Large intestine (tissue), 12 donors: ENCODE measurements at places on chromosomes 4 and X.

GRCh38 chrX:46572340-46572936 lies 1.1 kb upstream of the CHST7 start:
- no peak for DNase-seq
- H3K36me3 ChIP-seq, result no peaks in the 10 kb centered on the region
- H3K4me3 ChIP-seq, result no peak overlapping the region
- peaks cover 28% of the 10 kb centered on the region for H3K27me3 ChIP-seq
- H3K27ac ChIP-seq, result no peak overlapping the region
- peaks cover 4% of the 10 kb centered on the region for H3K4me1 ChIP-seq

DNA sequence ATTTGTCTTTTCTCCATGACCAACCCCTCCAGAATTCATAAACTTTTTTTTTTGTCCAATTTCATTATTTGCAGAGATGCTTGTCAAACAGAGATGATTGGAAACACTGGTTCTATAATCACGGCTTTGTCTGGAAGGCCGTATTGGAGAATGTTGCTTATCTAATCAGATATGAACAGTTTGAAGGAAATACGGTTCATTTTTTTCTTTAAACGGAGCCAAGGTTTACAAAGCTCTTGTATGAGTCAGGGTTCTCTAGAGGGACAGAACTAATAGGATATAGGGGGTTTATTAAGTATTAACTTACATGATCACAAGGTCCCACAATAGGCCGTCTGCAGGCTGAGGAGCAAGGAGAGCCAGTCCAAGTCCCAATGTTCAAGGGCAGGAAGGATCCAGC lies 1415.8 kb downstream of the C4orf33 start:
- no peak overlapping the region for H3K27ac ChIP-seq
- DNase-seq, result no peak
- H3K4me3 ChIP-seq, result no peak overlapping the region
- H3K4me1 ChIP-seq, result no peaks in the 10 kb centered on the region
- H3K36me3 ChIP-seq, result no peaks in the 10 kb centered on the region

GRCh38 chr4:157907226-157907946 lies 265.4 kb downstream of the GASK1B start:
- H3K27me3 ChIP-seq, result no peaks in the 10 kb centered on the region
- peaks cover 3% of the 10 kb centered on the region for H3K4me1 ChIP-seq
- no peaks in the 10 kb centered on the region for H3K36me3 ChIP-seq
- H3K4me3 ChIP-seq, result no peak overlapping the region
- H3K27ac ChIP-seq, result no peak overlapping the region

- peaks cover 26% of the 10 kb centered on the region for H3K36me3 ChIP-seq
- no peaks in the 10 kb centered on the region for H3K27me3 ChIP-seq
- no peak overlapping the region for H3K27ac ChIP-seq
- DNase-seq, result no peak
- no peaks in the 10 kb centered on the region for H3K4me1 ChIP-seq
- no peak overlapping the region for H3K4me3 ChIP-seq
Measured at GRCh38 chr4:24867251-24867650, 45.6 kb downstream of the CCDC149 start.

DNA sequence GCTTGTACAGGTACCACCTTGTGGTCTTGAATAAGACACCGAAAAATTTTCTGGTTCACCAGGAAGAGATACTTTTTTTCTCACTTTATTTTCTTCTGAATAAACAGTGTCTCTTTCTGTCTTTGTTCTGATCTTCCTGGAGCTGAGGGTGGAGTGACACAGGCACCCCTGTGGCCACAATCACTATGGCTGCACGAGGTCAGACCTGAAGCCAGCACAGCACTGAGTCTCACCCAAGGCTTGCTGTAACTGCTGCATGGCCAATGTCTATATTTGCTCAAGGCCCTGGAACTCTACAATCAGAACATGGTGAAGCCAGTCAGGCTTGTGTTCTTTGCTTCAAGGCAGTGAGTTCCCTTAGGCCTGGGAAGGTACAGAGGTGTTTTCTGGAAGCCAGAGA lies 87.2 kb downstream of the GPR174 start:
- H3K27ac ChIP-seq, result no peak overlapping the region
- H3K36me3 ChIP-seq, result no peaks in the 10 kb centered on the region
- H3K4me1 ChIP-seq, result no peaks in the 10 kb centered on the region
- H3K27me3 ChIP-seq, result no peaks in the 10 kb centered on the region
- no peak for DNase-seq

- DNase-seq, result no peak
- H3K4me1 ChIP-seq, result no peaks in the 10 kb centered on the region
- no peaks in the 10 kb centered on the region for H3K36me3 ChIP-seq
Measured at GRCh38 chr4:187908079-187908561, 87.5 kb upstream of the ZFP42 start.

- no peaks in the 10 kb centered on the region for H3K4me1 ChIP-seq
- no peak overlapping the region for H3K27ac ChIP-seq
- no peak for DNase-seq
- H3K27me3 ChIP-seq, result no peaks in the 10 kb centered on the region
- H3K4me3 ChIP-seq, result no peak overlapping the region
Measured at GRCh38 chr4:94338681-94339351, 3.8 kb downstream of the HPGDS start.

DNA sequence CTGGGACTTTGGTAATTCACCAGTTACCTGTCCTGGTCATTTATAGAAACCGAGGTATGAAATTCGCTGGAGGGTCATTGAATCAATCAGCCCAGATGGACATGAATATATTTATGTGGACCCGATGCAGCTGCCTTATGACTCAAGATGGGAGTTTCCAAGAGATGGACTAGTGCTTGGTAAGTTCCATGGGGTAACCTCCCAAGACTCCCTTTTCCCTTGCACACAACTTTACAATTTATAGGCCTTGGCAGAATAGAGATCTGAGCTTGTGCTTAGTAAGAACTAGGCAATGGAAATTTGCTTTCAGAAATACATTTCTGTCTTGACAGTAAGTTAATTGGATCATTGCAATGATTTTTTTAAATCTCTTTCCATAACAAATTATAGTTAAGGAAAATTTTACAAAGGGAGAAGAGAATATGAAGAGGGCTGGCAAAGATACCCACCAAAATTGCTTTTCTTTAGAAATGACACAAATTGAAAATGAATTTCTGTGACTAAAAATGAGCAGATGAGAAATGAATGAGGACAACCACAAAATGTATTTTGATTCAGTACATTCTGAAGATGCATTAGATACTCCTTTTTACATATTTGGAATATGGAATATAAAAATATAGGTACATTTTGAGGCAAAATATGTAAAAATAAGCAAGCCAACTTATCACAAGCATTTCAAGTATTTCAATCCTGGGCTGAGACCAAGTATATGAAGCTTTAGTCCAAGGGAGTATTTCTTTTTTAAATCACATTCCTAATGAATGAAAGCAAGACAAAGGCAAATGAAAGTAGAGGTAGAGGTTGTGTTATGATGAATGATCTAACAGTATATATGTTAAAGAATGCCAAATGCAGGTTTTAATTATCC lies 45.9 kb downstream of the PDGFRA start:
- no peaks in the 10 kb centered on the region for H3K4me1 ChIP-seq
- H3K36me3 ChIP-seq, result peaks cover 12% of the 10 kb centered on the region
- DNase-seq, result no peak
- H3K4me3 ChIP-seq, result no peak overlapping the region
- H3K27me3 ChIP-seq, result peaks cover 2% of the 10 kb centered on the region
- no peak overlapping the region for H3K27ac ChIP-seq

DNA sequence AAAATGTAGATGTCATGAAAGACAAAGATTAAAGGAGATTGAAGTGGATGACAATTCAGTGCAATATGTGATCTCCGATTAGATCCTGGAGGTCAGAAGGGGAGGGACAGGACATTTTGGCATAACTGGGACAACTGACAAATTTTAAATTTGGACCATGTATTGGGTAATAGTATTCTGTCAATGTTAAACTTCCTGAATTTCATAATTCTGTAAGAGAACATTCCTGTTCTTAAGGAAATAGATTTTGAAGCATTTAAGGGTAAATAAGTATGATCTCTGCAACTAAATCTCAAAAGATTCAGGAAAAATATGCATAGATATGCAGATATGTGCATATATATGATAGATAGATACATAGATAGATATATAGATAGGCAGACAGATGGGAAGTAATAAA lies 11.0 kb downstream of the ODAPH start:
- H3K27ac ChIP-seq, result no peak overlapping the region
- H3K4me3 ChIP-seq, result no peak overlapping the region
- no peaks in the 10 kb centered on the region for H3K27me3 ChIP-seq
- DNase-seq, result no peak
- no peaks in the 10 kb centered on the region for H3K36me3 ChIP-seq
- H3K4me1 ChIP-seq, result no peaks in the 10 kb centered on the region

DNA sequence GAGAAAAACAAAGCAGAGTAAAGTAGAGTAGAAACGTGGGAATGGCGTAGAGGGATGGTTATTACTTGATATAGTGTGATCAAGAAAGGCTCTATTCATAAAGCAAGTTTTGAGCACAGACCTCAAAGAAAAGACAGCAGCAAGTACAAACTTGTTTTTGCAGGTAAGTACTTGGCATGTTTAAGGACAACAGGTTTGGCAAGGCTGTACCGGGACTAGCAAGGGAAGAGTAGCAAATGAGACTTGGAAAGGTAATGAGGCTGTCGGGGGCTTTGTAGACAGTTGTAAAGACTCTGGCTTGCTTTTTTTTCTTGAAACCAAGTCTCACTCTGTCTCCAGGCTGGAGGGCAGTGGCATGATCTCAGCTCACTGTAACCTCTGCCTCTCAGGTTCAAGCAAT lies 40.9 kb downstream of the NEK1 start:
- H3K36me3 ChIP-seq, result peaks cover 17% of the 10 kb centered on the region
- no peaks in the 10 kb centered on the region for H3K4me1 ChIP-seq
- H3K4me3 ChIP-seq, result no peak overlapping the region
- no peaks in the 10 kb centered on the region for H3K27me3 ChIP-seq
- H3K27ac ChIP-seq, result no peak overlapping the region

DNA sequence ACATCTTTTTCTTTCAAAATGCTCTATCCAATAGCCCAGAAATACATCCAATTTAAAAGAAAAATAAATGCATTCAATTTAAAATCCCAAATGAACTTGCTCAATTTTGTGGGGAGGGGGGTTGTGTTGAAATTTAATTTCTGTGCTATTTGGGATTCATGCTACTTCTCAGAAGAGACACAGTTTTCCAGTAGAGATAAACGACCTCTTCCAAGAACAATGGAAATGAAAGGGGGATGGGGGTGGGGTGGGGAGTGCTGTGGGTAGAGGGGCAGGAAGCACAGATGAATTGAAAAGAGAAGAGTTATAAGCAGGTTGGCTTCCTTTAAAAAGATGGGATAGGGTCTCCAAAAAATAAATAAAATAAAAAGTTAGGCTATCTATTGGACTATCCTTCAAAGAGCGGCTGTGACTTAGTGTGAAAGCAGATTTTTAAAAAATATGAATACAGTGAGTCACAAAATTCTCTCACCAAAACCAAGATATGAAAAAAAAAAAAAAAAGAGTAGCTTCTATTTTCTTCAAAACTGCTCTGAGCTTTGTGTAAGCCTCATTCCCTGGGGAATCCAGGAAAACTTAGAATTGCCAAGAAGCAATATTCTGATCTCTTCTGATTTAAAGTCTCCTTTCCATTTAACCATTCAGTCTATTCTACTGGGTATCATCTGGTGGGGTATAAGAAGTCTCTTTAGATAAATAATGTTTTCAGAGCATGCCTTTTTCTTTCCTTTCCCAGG lies 324.3 kb downstream of the PTTG2 start:
- DNase-seq, result no peak
- H3K27ac ChIP-seq, result no peak overlapping the region
- no peak overlapping the region for H3K4me3 ChIP-seq
- no peaks in the 10 kb centered on the region for H3K27me3 ChIP-seq
- H3K4me1 ChIP-seq, result peaks cover 18% of the 10 kb centered on the region
- H3K36me3 ChIP-seq, result no peaks in the 10 kb centered on the region

DNA sequence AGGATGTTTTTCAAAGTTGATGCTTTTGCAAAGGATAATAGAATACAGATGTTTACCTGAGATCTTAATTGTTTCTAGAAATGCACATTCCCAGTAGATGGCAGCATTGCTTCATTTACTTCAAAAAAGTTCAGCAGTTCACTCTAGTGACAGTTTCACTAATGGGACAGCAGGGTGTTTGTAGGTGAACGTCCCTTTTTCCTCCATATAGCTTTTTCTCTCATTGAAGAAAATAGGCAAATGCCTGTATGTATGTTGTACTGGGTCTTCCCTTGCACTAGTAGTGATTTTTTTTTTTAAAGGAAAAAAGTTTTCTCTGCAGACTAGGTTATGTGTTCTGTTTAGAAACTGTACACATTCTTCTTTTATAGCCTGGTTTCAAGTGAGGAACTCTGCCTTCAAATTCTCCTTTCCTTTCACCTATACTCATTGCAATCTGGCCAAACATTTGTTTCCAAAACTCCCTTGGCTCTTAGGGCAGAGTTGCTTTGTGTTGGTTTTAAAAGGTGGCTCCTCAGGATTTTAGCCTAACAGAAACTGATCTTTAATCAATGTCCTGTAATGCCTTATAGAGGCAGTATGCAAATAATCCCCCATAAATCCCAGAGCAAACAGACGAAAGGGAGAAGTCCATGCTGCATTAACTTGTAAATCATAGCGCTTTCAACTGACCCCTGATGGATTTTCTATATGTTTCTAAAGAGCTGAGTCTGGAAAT lies 86.3 kb downstream of the EGF start:
- no peaks in the 10 kb centered on the region for H3K36me3 ChIP-seq
- peaks cover 7% of the 10 kb centered on the region for H3K4me1 ChIP-seq
- no peaks in the 10 kb centered on the region for H3K27me3 ChIP-seq

DNA sequence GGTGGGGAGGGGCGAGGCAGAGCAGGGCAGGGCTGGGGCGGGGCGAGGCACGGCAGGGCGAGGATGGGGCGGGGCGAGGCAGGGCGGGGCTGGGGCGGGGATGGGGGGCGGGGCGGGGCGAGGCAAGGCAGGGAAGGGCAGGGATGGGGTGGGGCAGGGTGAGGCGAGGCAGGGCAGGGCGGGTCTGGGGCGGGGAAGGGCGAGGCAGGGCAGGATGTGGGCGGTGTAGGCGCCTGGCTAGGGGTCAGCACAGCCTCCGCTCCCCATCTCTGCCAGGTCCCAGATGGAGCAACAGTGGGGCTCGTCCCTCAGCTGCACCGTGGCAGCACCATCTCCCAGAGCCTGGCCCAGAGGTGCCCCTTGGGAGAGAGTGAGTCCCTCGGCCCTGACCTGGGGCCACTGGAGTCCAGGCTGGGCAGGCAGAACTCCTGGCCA lies 4.2 kb upstream of the SRPK3 start:
- no peaks in the 10 kb centered on the region for H3K4me1 ChIP-seq
- H3K27me3 ChIP-seq, result peaks cover 11% of the 10 kb centered on the region
- H3K27ac ChIP-seq, result no peak overlapping the region
- DNase-seq, result no peak
- H3K36me3 ChIP-seq, result no peaks in the 10 kb centered on the region

GRCh38 chrX:102976286-102976685 lies 39.2 kb downstream of the RAB40AL start:
- no peak overlapping the region for H3K27ac ChIP-seq
- H3K4me3 ChIP-seq, result no peak overlapping the region
- DNase-seq, result no peak
- H3K36me3 ChIP-seq, result no peaks in the 10 kb centered on the region
- H3K4me1 ChIP-seq, result no peaks in the 10 kb centered on the region

- H3K27me3 ChIP-seq, result no peaks in the 10 kb centered on the region
- no peak overlapping the region for H3K27ac ChIP-seq
- H3K36me3 ChIP-seq, result no peaks in the 10 kb centered on the region
- no peaks in the 10 kb centered on the region for H3K4me1 ChIP-seq
- DNase-seq, result peak; percentile 63
- no peak overlapping the region for H3K4me3 ChIP-seq
Measured at GRCh38 chr4:73866246-73866645, 2.9 kb upstream of the CXCL1 start.
